ENCODE measurements at places on chromosomes 12 and 14. TPM values are rescaled to one million over a fixed set of nuclear protein-coding genes. Genes with fewer than 3 reads are reported as not detected.

DNA sequence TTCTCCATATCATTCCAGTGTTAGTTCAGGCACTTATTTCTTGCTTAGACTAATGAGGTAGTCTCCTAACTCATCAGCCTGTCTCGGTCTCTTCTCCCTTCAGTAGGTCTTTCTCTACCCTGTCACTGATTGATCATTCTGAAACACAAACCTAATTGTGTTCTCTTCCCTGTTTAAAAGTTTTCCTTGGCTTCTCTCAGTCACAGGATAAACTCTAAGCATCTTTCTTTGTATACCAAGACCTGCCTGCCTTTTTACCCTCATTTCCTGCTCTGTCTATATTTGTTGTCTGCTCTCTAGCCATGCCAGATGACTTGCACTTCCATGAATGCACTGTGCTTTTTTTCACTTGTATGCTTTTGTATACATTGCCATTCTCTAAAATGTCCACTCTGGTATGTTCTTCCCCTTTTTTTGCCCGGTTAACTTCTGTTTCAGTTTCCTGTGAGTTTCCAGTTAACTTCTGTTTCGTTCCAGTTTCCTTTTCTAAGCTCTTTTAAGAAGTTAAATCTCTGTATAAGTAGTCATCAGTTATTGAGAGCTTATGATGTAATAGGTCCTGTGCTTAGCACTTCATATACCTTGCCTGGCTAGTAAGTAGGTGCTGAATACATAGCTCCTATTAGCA lies 12.8 kb downstream of the DIP2B start:
- DNase-seq: no peak

DNA sequence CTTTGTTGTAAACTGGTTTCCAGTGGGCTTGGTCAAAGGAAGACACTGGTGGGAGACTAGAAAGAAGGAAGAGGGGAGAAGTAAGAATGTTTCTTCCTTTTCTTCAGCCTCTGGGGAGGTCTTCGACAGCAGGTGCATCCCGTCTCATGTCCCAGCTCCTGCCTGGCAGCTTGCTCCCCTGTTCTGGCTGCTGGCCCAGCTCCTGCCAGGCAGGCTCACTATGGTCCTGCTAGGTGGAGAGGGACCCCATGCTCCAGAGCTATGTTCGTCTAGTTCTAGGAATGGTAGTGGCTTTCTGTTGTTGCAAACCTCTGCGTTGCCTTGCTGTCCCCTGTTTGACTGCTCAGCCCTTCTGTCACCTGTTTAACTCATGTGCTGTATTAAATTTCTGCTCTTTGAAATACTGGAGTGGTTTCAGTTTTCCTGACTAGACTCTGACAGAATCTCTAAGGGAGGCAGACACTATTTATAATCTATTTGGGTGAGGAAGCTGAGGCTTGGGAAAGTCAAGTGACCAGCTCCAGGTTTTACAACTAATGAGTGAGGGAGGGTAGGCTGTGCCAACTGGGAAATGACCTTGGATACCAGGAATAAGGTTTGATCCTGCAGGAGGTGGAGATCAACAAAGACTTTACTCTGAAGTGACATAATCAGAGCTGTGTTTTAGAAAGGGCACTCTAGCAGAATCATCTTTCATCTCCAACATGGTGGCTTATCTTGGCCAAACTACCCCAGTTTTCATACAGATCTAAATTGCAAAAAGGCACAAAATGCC lies 94.7 kb upstream of the DDHD1 start:
- no peak for DNase-seq

- DNase-seq: no peak
These were observed 2.9 kb upstream of the FAR2 start for GRCh38 chr12:29146196-29146595.

GRCh38 chr12:25833657-25834056 lies 124.8 kb upstream of the RASSF8 start:
- no peak for DNase-seq

DNA sequence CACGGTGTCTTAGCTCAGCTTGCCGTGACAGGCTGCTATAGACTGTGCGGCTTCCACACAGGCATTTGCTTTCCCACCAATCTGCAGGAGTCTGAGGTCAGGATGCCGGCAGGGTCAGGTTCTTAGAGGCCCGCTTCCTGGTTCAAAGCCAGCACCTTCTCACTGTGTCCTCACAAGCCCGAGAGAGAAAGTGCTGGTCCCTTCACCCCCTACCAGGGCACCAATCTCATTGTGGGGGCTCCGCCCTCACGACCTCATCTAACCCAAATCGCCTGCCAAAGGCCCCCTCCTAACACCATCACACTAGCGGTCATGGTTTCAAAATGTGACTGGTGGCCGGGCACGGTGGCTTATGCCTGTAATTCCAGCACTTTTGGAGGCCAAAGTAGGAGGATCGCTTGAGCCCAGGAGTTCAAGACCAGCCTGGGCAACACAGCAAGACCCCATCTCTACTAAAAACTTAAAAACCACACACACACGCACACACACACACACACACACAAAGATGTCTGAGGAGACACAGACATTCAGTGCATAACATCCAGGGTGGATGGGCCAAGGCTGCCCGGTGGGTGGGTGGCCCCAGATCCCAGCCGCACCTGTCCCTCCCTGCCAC lies 26.8 kb downstream of the MMP17 start:
- DNase-seq: no peak

DNA sequence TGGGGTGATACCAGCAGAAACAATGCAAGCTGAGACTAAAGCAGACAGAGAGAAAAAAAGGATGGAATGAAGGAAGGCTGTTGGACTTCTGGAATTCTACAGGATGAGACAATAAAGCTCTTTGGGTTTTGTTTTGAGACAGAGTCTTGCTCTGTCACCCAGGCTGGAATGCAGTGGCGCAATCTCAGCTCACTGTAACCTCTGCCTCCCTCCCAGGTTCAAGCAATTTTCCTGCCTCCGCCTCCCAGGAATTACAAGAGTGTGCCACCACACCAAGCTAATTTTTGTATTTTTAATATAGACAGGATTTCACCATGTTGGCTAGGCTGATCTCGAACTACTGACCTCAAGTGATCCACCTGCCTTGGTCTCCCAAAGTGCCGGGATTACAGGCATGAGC lies 115.4 kb downstream of the EXOC5 start:
- DNase-seq: no peak

DNA sequence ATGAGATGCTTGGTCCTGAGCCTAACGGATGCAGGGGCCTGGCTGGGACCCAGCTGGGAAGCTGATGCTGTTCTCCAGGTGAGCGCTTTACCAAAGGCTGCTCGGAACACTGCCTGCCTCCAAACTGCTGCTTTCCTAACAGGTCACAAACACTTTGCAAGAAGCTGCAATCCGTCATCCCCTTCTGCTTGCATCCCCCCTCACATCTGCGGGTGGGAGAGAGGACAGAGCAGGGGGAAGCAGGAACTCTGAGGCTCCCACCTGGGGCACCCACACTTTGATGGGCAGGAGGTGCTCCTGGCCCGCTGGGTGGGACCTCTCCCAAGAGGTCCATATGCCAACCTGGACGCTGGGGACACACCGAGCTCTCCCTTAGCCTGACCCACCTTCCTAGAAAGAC lies 24.9 kb upstream of the PPP2R5C start:
- DNase-seq: no peak

DNA sequence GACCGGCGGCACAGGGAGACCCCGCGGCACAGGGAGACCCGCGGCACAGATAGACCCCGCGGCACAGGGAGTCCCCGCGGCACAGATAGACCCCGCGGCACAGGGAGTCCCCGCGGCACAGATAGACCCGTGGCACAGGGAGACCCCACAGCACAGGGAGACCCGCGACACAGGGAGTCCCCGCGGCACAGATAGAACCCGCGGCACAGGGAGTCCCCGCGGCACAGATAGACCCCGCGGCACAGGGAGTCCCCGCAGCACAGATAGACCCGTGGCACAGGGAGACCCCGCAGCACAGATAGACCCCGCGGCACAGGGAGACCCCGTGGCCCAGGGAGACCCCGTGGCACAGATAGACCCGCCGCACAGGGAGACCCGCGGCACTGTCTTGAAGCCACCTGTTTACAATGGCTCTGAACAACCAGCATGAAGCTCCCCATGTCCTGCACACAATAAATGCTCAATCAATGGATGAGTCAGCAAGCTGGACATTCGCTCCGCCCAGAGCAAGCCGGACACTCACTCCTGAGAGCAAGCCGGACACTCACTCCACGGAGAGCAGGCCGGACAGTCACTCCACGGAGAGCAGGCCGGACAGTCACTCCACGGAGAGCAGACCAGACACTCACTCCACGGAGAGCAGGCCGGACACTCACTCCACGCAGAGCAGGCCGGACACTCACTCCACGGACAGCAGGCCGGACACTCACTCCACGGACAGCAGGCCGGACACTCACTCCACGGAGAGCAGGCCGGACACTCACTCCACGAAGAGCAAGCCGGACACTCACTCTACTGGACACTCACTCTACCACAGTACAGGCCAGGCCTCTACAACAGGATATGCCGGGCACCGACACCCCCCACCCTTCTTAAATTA lies 121.9 kb downstream of the RFLNA start:
- DNase-seq: no peak

GRCh38 chr14:74578479-74578878 lies 33.6 kb downstream of the LTBP2 start:
- DNase-seq: no peak

The ACRBP gene
- 13.8 TPM for total RNA-seq

The GLS2 gene
- 10.9 TPM for total RNA-seq

The ATP5F1B gene
- total RNA-seq: 269 TPM

The PGF gene
- not detected for total RNA-seq

The IFT81 gene
- 2.5 TPM for total RNA-seq

The CCDC38 gene
- 0.39 TPM for total RNA-seq

The SLC5A8 gene
- not detected for total RNA-seq

The PRIMA1 gene
- total RNA-seq: not detected

Data from naive thymus-derived CD8-positive, alpha-beta T cell (primary cell).